ENCODE measurements at places on chromosomes 1 and 21.

GRCh38 chr21:44199448-44199847 is 41.3 kb downstream of the ICOSLG start:
- no peak for DNase-seq

GRCh38 chr1:245043611-245043940 is 111.2 kb upstream of the KIF26B start:
- no peak for DNase-seq

DNA sequence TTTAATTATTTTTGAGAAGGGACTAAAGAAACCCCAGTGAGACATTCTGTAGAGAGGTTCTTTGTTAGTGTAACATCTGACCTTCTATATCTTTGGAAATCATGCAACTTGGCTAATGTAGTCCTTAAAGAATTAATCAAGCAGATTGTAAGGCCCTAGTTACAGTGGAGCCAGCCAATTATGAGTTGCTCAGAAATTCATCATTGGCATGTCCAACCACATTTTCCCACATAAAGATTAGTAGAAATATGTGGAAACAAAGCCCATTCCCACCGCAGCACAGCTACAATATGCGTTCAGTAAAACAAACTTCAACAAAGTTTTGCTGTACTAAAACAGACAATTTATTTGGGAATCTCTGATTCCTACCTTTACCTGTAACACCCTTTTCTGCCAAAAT is 27.8 kb downstream of the WNT2B start:
- no peak for DNase-seq

GRCh38 chr1:20052386-20052785 is 17.6 kb upstream of the PLA2G5 start:
- no peak for DNase-seq

GRCh38 chr21:33688353-33688752 is 46.1 kb downstream of the ITSN1 start:
- DNase-seq, result no peak

GRCh38 chr1:114094675-114095074 is 59.0 kb downstream of the SYT6 start:
- no peak for DNase-seq

DNA sequence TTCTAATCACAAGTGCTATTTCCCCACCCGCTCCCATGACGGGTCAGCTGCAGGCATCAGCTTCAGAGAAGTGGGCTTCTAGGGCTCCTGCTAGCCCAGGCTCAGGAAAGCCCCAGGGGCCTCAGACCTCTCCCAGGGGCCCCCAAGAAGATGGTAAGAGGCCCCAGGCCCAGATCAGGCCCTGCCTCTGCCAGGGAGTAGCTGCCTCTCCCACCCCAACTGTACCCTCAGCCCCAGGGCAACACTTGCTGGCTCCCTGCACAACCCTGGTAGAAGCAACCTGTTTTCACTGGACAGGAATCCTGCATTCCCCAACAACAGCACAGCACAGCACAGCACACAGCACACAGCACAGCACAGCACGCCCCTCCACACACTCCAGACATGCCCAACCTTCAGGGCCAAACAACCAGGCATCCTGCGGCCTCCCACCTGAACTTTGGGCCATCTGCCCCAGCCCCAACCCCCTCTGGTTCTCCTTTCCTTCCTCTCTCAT is 6.5 kb downstream of the BLACAT1 start:
- DNase-seq, result no peak

- DNase-seq, result no peak
Measured at GRCh38 chr1:204684206-204684570, 1.4 kb downstream of the LRRN2 start.

GRCh38 chr1:101022294-101022693 is 3.3 kb downstream of the DPH5 start:
- no peak for DNase-seq

GRCh38 chr1:181711820-181712219 is 228.5 kb downstream of the CACNA1E start:
- no peak for DNase-seq

GRCh38 chr1:8200317-8201115 is 117.4 kb upstream of the SLC45A1 start:
- DNase-seq, result no peak

GRCh38 chr1:198318085-198318484 is 161.3 kb downstream of the NEK7 start:
- no peak for DNase-seq

DNA sequence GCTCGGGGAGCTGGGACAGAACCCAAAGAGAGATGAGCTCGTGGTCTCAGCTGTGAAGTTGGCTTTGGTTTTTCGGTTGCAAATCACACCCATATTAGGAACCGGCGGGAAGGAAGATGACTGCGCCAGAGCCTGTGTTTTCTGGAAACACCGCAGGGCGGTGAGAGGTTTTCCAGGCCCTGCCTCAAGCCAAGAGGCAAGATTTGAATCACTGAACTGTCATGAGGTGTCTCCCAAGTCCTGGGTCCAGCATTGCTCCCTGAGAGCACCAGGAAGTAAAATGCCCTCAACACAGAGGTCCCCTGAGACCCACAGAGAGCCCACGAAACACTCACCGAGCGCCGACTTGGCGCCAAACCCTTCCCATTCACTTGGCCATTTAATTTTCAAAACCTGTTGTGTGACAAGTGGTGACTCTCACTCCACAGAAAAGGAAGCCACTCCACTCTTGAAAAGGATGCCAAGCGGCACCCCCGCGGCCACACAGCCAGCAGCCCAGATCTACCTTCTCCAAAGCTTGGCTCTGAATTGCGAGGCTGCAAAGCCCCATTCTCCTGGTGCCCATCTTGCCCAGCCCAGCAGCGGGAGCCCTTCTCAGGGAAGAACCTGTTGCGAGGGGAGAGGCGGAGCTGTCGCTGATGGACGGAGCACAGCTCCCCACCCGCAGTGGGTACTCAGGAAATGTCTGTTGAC is 99.0 kb upstream of the RUNX3 start:
- no peak for DNase-seq

DNA sequence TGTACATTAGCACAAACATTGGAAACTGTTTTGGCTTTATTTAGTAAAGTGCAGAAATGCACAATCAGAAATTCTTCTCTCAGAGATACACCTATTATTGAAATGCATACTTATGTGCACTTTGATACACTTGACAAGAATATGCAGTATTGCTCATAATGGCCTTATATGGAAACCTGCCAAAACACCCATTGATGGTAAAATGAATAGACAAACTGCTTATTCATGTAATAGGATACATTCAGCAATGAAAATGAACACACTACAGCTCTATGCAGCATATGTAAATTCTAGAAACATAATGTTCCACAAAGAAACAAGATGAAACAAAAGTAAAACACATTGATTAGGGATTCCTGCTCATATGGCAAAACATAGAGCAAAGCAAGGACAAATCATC is 223.9 kb downstream of the S1PR1 start:
- no peak for DNase-seq

DNA sequence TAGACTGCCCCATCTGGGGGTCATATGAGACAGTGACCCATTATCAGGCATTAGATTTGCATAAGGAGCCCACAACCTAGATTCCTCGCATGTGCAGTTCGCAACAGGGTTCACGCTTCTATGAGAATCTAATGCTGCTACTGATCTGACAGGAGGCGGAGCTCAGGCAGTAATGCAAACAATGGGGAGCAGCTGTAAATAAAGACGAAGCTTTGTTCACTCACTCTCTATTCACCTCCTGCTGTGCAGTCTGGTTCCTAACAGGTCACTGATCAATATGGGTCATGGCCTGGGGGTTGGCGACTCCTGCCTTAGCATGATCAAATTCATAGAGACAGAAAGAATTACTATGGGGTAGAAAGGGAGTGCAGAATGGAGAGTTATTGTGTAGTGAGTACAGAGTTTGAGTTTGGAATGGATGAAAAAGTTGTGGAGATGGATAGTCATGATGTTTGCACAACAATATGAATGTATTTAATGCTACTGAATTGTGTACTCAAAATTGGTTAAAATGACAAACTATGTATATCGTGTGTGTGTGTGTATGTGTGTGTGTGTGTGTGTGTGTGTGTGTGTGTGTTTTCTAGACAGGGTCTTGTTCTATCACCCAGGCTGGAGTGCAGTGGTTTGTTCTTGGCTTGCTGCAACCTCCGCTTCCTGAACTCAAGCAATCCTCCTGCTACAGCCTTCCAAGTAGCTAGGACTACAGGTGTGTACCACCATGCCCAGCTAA is 42.2 kb downstream of the BTF3L4 start:
- DNase-seq, result no peak

- DNase-seq, result no peak
Measured at GRCh38 chr1:156639601-156640101, 2.3 kb upstream of the BCAN start.

DNA sequence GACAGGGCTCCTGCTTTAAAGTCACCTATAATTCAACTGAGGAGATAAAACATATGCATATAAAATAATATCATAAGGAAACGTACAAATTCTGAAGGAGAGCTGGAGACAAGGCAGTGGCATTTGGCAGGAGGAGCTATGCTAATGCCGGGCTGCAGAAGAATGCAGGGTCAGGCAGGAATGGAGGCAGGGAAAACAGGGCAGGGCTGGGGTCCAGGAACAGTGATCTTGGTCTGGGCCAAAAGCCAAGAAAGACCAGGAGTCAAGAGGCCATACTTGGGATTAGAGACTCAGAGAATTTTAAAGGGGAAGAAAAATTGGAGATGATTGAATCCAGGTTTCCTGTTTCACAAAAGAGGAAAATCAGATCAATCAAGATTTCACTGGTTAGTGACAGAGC is 20.0 kb upstream of the BRDT start:
- no peak for DNase-seq

- DNase-seq, result no peak
Measured at GRCh38 chr1:2253797-2254480, 25.8 kb downstream of the SKI start.

DNA sequence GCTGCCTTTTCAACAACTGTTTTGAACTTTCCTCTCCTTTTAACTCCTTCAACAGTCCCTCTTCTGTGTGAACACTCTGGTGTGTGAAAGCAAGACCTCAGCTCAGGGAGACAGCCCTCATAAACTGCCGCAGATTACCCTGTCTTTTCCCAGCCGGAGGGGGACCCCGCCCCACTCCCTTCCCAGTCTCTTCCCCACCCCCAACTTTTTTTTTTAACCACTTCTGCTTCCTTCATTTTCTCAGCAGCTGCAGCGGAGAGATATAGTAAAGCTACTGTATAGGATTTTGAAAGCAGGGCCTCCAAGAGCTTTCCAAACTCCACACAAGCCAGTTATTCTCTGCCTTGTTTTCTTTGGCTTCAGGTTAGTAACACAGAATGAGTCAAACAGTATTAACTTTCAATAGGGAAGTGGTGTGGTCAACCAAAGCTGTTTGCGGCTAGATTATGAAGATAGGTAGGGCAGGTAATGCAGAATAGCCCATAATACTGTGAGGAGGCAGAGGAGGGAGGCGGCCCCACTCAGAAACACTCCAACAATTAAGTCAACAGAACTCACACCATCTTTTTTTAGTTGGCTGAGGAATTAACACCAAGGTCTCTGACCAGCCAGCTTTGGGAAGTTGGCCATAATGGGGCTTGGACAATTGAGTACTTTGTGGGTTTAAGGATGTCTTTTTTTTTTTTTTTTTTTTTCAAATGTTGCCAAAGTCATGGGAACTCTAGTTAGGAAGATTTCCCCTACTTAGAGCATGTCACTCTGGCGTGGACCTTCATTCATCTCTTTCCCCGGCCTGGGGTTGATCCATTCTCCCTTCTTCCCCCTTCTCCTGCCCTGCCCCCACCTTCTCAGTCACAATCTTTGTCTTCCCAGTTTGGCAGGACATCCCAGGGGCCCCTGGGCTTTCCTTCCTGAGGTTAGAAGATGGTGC is 177.0 kb downstream of the CLIC6 start:
- DNase-seq, result no peak

- DNase-seq, result no peak
Measured at GRCh38 chr1:43059640-43060574, 101.2 kb upstream of the SLC2A1 start.

- no peak for DNase-seq
Measured at GRCh38 chr1:113534130-113534817, 144.0 kb downstream of the MAGI3 start.

GRCh38 chr1:200411406-200412257 is 1.8 kb upstream of the ZNF281 start:
- no peak for DNase-seq

DNA sequence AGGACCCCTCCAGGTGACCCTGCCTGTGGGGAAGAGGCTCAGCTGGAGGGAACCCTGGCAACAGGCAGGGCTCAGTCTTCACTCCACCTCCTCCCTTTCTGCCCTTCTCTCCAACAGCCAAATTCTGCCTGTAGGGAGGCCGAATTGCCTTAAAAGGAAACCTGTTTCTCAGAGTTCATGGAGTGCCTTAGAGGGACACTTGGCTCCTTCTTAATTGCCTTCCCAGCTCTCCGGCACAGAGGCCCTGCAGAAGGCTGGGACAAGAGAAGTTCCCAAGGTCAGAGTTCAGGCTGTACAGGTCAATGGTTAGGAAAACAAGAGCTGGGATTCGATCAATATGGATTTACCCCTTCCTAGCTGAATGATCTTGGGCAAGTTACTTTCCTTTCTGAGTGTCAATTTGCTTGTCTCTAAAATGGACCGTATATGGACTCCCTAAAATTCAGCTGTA is 6.2 kb downstream of the CSRP1 start:
- no peak for DNase-seq

DNA sequence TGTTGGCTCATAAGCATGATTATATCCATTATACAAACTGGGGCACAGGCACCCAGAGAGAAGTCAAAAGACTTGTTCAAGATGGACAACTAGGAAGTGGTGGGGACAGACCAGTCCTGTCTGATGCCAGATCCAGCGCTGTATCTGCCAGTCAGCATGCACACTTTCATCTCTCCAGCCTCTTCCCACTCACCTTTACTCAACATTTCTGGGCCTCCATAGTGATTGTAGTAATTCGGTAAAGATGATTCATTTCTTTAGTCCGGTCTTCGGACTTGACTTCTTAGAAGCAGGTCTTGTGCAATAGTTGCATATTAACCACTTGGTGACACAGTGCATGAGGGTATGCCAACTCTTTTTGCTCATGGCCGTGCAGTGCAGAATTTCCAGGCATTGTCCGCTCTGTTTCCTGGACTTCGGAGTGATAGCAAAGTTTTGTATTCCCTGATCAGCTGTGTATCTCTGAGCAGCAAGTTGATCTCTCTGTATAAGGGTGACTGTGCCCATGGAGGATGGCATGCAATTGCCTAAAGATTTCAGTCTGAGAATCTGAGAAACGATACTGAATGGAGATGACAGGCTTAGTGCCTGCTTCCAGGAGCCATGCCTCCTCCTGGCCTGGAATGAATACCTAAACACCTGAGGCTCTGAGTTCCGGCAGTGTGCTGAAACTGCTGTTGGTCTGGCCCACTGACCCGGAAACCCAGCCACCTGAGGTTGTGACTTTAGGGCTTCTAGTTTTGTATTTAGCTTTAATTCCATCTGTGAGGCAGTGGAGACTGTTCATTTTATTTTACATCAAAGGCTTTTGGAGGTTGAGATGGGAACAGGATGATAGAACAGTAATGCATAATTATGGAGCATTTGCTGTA is 39.0 kb downstream of the GALNT2 start:
- no peak for DNase-seq
